ENCODE measurements at places on chromosomes 11 and 22.

GRCh38 chr22:44301039-44301438 lies 11.7 kb downstream of the SHISAL1 start:
- DNase-seq = no peak

- DNase-seq = no peak
These were observed 7.5 kb upstream of the WBP2NL start for GRCh38 chr22:41991111-41991510.

- DNase-seq = no peak
These were observed 1206.3 kb upstream of the CNTN5 start for GRCh38 chr11:97814325-97814959.

DNA sequence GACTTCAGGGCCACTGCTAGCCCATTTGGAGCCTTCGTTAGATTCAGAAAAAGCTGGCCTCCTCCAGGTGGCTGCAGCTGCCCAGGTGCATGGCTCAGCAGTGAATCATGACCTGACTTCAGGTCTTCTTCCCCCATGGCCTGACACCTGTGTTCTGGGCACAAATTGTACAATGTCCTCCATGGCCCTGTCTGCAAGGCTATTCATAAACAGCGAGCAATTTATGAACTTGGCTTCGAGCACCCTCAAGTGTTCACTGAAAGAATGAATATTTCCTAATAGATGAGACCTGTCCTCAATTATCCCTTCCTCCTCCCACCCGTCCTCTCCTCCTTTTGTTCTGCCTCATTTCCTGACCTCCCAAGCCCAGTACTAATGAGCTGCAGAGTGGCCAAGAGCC lies 12.2 kb upstream of the VPS37C start:
- no peak for DNase-seq

Measured in stimulated activated CD8-positive, alpha-beta memory T cell treated with anti-CD3 and anti-CD28 coated beads, Interleukin-7, amount 100 ng/mL, for 1 hour (primary cell).